ENCODE measurements at places on chromosomes 11 and 22.

DNA sequence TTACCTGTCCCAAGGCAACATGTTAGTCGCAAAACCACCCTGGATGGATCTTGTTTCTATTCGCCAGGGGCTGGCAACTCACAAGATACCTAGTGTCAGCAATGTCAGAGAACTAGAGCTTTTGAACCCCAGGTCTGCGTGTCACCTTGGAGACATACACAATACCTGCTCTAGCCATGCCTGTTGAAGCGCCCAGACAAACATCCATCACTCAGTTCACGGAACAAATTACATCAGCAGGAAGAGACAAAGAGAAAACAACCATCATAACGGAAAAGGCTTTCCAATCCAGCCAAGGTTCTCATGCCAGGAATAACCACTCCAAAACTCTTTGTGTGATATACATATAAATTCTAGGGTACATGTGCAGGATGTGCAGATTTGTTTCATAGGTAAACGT is 2.2 kb downstream of the CD59 start:
- peak overlapping the region; percentile 95 for H3K27ac ChIP-seq
- no peak for DNase-seq
- H3K27me3 ChIP-seq, result no peaks in the 10 kb centered on the region
- peaks cover 3% of the 10 kb centered on the region for H3K36me3 ChIP-seq
- peaks cover 29% of the 10 kb centered on the region for H3K4me1 ChIP-seq

GRCh38 chr11:40323241-40323640 is 1136.2 kb downstream of the LRRC4C start:
- DNase-seq, result no peak
- no peaks in the 10 kb centered on the region for H3K4me1 ChIP-seq
- no peaks in the 10 kb centered on the region for H3K36me3 ChIP-seq
- H3K4me3 ChIP-seq, result no peak overlapping the region

- no peaks in the 10 kb centered on the region for H3K27me3 ChIP-seq
- no peaks in the 10 kb centered on the region for H3K36me3 ChIP-seq
- no peaks in the 10 kb centered on the region for H3K4me1 ChIP-seq
- H3K4me3 ChIP-seq, result no peak overlapping the region
These were observed 4.2 kb downstream of the ELF5 start for GRCh38 chr11:34509336-34509876.

DNA sequence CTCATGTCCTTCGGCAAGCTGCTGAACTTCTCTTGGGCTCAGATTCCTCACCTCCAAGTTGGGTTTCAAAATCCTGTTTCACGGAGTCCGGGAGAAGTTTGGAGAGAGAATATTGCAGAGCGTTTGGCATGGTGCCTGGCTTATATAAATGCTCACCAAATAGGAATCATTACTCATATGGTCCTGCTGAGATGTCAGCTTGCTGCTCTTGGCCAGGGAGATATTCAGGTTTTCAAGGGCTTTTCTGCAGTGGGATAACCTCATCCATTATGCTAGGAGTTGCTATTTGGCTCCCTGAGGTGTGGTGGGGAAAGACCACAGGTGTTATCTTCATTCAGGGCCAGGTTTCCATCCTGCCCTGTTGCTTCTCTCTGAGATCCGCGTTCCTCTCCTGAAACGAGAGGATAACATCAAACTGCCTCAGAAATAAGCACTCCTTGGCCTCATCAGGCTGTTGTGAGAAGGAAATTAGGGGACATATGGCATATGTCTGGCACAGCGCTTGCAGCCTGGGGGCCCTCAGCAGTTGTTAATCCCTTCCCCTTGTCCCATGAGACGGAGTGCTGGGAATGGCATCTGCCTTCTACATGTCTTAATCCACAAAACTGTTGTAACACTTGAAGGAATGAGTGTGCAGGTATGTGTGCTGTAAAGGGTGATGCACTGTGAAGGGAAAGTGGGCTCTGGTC is 29.9 kb upstream of the ACER3 start:
- no peaks in the 10 kb centered on the region for H3K4me1 ChIP-seq
- H3K36me3 ChIP-seq, result no peaks in the 10 kb centered on the region
- H3K27ac ChIP-seq, result no peak overlapping the region
- H3K27me3 ChIP-seq, result peaks cover 6% of the 10 kb centered on the region

GRCh38 chr11:35090125-35090524 is 48.8 kb upstream of the CD44 start:
- H3K27me3 ChIP-seq, result no peaks in the 10 kb centered on the region
- H3K4me3 ChIP-seq, result no peak overlapping the region

DNA sequence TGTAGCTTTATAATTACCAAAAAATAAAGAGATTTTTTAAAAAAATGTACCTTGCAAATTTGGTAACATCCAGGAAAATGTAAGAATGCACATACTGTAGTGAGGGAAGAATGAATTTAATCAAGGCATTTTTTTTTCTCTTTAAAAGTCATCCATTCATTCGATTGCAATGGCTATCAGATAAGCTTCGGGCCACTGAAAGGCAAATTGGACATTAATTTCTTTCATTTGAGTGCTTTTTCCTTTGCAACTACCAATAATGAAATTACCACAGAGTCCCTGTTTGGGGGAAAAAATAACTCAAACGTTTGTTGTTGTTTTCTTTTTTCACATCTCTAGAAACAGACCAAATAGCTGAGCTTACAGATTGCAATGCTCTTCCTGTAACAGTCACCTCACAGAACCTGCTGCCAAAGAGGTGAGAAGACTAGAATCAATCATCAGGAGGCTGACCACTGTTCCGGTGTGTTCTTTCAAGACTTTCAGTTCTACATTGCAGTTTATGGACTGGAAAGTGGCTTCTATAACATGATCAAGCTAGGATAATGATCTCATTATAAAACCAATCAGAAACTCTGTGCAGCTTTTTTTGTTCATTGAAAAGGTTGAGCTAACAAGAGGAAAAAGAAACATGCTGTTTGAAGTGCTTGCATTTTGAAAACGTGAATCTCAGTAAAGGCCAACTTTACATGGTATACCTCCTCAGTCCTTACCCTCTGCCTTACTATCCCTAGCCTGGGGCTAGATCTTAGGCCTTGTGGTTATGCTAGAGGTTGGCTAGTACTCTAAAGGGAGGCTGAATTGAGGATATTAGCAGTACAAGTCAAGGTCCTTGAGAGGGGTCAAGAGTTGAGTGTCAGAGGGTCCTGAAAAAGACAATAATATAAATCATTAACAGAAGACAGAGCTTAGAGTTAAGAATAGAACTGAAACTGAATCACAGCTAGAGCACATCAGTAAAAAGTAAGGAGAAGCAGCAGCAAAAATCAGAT is 1276.1 kb downstream of the LRRC4C start:
- no peak overlapping the region for H3K27ac ChIP-seq
- H3K27me3 ChIP-seq, result no peaks in the 10 kb centered on the region
- no peak for DNase-seq
- no peaks in the 10 kb centered on the region for H3K4me1 ChIP-seq
- H3K4me3 ChIP-seq, result no peak overlapping the region

GRCh38 chr11:126430581-126431335 is 75.3 kb downstream of the ST3GAL4 start:
- H3K27ac ChIP-seq, result no peak overlapping the region
- H3K4me1 ChIP-seq, result no peaks in the 10 kb centered on the region
- H3K4me3 ChIP-seq, result no peak overlapping the region
- H3K27me3 ChIP-seq, result no peaks in the 10 kb centered on the region
- no peak for DNase-seq

GRCh38 chr11:9251311-9251710 is 13.8 kb downstream of the DENND5A start:
- H3K27ac ChIP-seq, result no peak overlapping the region
- no peak for DNase-seq
- H3K4me1 ChIP-seq, result no peaks in the 10 kb centered on the region
- no peaks in the 10 kb centered on the region for H3K36me3 ChIP-seq
- H3K27me3 ChIP-seq, result no peaks in the 10 kb centered on the region

- H3K27me3 ChIP-seq, result no peaks in the 10 kb centered on the region
- H3K27ac ChIP-seq, result peak overlapping the region; percentile 94
- H3K36me3 ChIP-seq, result peaks cover under 1% of the 10 kb centered on the region
- peaks cover 30% of the 10 kb centered on the region for H3K4me1 ChIP-seq
- DNase-seq, result peak; percentile 29
- peak overlapping the region; percentile 97 for H3K4me3 ChIP-seq
These were observed 1.8 kb downstream of the CDC42EP2 start for GRCh38 chr11:65316227-65317024.

DNA sequence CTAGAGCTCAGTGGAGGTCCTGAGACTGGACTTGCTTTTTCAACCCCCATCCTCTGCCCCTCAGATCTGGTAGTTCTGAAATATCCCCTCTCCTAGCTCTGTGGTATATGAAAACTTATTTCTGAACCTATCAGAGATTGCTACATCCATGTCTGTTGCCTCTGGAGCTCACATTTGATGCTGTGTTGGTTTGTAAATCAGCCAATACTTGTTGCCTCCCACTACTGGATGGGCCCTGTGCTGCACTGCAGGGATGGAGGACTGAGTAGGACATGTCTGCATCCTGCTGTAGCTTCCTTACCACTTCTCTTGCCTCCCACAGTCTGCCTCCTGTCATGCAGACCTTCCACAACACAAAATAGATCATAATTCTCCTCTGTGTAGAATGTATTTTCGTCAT is 5.2 kb downstream of the OLFML1 start:
- H3K4me3 ChIP-seq, result no peak overlapping the region
- no peaks in the 10 kb centered on the region for H3K27me3 ChIP-seq
- H3K27ac ChIP-seq, result no peak overlapping the region
- no peaks in the 10 kb centered on the region for H3K36me3 ChIP-seq
- DNase-seq, result no peak

DNA sequence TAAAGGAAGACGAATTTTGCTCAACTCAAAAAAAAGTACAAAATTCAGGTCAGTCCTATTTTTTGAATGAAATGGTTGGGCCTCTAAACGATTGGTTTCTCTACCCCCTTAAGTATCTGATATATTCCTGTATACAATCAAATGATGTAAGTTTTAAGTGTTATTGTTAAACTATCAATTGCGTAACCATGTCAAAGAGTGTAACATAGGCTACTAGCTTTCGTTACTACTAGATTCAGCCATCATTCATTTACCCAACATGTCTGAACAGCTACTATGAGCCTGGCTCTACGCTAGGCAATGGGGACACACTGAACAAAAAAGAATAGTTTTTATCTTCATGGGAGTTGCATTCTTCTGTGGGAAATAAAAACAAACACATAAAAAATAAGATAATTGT is 3.3 kb downstream of the RAB6A start:
- DNase-seq, result no peak
- H3K4me3 ChIP-seq, result no peak overlapping the region

GRCh38 chr11:30422447-30423278 is 99.8 kb downstream of the ARL14EP start:
- H3K4me1 ChIP-seq, result no peaks in the 10 kb centered on the region
- no peaks in the 10 kb centered on the region for H3K36me3 ChIP-seq
- H3K27ac ChIP-seq, result no peak overlapping the region
- no peaks in the 10 kb centered on the region for H3K27me3 ChIP-seq
- DNase-seq, result peak; percentile 2
- H3K4me3 ChIP-seq, result no peak overlapping the region

- H3K4me1 ChIP-seq, result peaks cover 10% of the 10 kb centered on the region
- H3K36me3 ChIP-seq, result no peaks in the 10 kb centered on the region
- H3K4me3 ChIP-seq, result no peak overlapping the region
- H3K27ac ChIP-seq, result no peak overlapping the region
These were observed 12.9 kb downstream of the TMEM132A start for GRCh38 chr11:60937144-60937527.

- no peak overlapping the region for H3K4me3 ChIP-seq
- H3K36me3 ChIP-seq, result no peaks in the 10 kb centered on the region
- no peak for DNase-seq
- H3K4me1 ChIP-seq, result no peaks in the 10 kb centered on the region
- no peaks in the 10 kb centered on the region for H3K27me3 ChIP-seq
These were observed 25.5 kb downstream of the TMEM123 start for GRCh38 chr11:102427068-102427467.

DNA sequence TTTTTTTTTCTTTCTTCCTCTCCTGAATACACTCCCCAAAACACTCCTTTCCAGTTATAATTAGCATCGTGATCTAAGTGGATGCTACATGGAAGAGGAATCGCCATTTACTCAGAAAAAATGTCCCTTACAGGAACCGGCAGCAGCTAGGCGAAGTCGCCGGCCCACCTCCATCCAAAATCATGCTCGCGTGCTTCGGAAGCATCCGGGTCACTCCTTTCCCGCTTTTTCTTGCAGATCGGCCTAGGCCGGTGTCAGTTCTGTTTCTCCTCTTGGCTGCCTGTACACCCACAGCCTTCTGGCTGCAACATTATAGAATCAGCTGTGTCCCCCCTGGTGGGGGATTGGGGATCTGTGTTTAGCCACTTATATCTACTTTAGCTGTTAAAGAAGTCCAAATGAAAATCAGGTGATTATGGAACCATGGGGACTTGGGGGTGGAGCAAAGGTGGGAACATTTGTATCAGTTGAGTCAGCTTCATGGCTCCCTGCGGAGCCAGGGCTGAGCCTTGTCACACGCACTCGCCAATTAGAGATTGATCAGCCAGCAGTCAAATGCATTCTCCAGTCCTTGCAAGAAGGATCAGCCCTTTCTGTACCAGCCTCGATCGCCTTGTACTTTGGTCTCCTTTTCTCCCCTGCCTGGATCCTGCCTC is 36.3 kb downstream of the ASRGL1 start:
- no peak overlapping the region for H3K27ac ChIP-seq
- H3K36me3 ChIP-seq, result no peaks in the 10 kb centered on the region
- H3K4me1 ChIP-seq, result peaks cover 3% of the 10 kb centered on the region

DNA sequence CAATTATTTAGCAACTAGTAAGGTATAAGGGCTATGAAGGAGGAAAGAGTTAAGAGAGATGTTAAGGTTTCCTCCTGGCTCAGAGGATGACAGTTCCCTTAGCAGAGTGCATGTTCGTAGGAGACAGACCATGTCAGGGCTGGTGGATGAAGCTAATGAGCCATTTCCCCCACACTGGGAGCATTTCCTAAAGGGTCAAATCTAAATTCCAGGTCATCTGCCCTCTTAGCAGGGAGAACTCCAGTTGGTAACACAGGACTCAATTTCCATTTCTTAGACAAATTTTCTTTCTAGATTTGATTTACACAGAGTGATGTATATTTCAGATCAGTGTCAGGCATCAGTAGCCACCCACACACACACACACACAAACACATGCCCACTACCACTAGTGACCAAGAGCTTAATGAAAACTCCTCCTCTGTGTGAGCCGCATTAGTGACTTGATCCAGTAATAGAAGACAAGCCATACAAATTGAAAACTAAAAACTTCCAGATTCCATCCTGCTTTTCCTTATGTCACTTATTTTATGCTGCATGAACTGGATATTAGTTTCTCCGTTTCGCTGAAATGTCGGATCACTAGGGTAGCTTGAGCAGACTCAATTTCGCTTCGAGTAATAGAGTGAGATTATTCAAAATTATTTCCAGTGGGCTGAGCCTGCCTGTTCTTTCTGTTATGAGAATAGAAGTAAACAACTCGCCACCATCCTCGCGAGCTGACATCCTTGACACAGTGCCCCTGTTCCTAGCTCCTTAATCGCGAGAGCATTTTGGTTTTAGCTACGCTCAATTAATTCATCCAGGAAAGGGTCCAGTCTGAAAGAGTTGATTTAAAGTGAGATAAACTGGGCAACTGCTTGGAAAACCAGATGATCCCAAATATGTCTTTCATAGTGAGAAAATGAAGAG is 582.6 kb downstream of the SOX6 start:
- H3K4me1 ChIP-seq, result peaks cover 21% of the 10 kb centered on the region
- no peaks in the 10 kb centered on the region for H3K36me3 ChIP-seq
- no peak for DNase-seq
- H3K4me3 ChIP-seq, result no peak overlapping the region
- no peak overlapping the region for H3K27ac ChIP-seq
